ENCODE measurements at places on chromosomes 7 and 10. TPM values are rescaled to one million over a fixed set of nuclear protein-coding genes. Genes with fewer than 3 reads are reported as not detected.

The RHOBTB1 gene
- total RNA-seq = 5.7 TPM

DNA sequence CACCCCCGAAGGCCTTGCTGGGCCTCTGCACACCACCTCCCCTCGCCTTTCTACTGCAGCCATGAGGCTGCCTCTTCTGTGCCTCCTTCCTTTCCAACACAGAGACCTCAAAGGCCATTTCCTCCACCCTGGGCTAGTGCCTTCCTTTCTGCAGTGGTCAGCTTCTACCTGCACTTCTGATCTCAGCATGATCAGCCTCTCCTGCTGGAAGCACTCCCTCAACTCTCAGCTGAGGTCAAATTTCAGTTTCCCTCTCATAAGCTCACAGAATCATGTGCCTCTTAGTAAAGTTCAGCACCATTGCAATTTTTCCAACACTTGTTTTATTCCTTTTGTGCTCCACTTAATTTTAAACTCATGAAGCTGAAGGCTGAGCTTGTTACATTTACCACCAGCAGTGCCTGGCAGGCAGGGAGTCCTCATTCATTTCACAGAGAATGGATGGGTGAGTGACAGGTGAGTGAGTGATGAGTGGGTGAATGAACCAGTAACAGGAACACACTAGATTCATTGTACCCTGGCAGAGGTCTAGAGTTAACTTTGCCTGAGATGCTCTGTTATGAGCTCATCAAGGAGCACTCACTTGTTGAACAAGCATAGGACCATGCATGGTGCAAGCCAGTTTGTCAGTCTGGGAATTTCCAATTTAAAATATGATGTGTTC, 124.0 kb upstream of the PRSS58 start:
- no peak for DNase-seq

DNA sequence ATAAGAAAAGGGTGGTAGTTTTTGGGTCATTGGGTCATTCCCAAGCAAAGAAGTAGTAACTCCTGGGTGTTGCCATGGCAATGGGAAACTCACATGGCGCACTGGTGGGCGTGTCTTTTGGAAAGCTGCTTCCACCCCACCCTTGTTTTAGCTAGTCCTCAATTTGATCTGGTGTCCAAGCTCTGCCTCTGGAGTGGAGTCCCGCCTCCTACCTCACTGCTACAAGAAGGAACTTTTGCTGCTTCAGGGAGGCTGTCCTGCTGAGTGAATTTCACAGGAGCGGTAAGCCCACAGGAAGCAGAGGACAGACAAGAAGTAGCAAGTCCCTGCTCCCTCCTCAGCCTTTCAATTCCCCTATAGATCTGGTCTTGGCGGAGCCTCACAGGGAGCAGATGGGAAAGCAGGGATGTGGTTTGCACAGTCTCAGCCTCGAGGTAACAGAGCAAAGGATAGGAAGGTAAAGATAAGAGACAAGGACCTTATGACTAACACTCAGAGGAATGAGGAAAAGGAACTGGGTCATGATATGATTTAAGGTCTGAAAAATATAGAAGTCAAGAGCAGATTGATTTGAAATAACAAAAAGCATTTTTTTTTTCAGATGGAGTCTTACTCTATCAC, 700.3 kb downstream of the TNS3 start:
- DNase-seq = no peak

GRCh38 chr7:120760050-120760449, 97.9 kb downstream of the TSPAN12 start:
- DNase-seq = no peak

DNA sequence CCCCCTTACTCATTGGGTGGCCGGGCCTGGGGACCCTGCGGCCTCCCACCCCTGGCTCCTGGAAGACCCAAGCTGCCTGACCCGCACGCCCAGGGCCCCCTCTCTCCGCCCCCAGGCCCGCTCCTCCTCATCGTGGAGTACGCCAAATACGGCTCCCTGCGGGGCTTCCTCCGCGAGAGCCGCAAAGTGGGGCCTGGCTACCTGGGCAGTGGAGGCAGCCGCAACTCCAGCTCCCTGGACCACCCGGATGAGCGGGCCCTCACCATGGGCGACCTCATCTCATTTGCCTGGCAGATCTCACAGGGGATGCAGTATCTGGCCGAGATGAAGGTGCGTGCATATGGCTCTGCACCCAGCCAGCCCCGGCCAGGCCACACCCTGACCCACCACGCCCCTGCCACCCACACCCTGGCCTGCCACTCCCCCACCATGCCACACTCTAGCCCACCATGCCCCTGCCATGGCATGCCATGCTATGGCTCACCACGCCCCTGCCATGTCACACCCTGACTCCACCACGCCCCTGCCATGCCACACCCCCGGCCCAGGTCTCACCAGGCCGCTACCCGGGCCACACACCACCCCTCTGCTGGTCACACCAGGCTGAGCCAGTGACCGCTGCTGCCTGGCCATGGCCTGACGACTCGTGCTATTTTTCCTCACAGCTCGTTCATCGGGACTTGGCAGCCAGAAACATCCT, 18.7 kb upstream of the CSGALNACT2 start:
- no peak for DNase-seq
